ENCODE measurements at places on chromosomes 16 and 17.

DNA sequence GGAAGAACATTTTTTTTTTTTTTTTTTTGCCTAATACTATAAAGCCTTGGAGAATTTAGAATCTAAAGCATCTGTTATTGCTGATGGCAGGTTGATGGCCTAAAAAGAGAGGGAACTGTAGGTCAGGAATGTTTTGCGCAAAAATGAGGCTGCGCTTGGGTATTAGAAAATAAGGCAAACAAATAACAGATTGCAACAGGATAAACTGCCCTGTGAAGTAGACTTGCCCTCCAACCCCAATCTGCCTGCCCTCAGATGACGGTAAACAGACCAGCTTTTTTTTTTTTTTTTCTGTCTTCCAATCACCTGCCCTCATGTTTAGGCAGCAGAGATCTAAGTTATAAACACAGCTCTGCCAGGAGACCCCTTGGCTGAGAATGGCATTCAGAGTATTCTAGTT, 3.8 kb upstream of the DHX8 start:
- no peak for DNase-seq

- no peak for DNase-seq
These were observed 1.1 kb downstream of the CREBBP start for GRCh38 chr16:3879258-3879886.

- no peak for DNase-seq
These were observed 1741.7 kb downstream of the TP53TG3F start for GRCh38 chr16:35201151-35201550.

DNA sequence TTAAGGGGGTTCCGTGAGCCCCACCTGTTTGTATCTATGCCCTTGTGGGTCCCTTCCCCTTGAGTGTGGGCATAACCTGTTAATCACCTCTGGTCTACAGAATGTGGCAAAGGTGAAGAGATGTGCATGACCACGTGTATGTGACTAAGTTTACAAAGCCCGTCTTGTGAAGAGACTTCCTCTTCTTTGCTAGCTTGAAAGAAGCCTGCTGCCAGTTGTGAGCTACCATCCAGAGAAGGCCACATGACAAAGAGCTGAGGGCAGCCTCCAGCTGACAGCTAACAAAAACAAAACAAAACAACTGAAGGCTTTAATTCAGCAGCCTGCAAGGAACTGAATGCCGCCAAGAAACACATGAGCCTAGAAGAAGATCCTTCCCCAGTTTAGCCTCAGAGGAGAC, 112.0 kb downstream of the AXIN2 start:
- DNase-seq, result no peak

DNA sequence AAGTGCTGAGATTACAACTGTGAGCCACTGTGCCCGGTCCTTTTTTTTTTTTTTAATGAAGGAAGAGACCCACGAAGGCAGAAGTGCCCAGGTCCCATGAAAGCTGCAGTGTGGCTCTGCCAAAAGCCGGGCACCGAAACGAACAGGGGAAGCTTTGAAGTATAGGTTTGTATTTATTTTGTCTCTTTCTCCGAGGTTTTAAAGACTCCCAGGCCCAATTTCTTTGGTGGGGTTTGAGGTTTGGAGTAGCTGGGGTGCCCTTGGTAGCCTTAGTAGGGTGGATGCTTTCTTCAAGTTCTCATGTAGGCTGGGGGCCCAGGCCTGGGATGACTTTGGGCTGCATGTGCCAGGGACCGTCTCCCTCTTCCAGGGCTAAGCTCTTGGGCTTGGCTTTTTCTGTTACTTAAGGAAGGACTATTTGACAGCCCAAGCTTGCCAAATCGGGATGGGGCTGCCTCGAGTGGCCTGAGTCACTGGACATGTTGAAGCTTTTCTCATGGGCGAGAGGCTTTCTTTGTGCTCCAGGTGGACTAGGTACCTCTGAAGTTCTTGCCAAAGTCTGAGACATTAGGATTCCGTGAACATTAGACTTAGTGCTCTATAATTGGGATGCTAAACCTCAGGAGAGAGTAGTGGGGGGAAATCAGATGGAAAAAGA, 66.3 kb downstream of the WIPI1 start:
- DNase-seq, result no peak

- no peak for DNase-seq
These were observed 3.8 kb upstream of the NAT9 start for GRCh38 chr17:74779948-74780400.
